ENCODE measurements at places on chromosomes 12 and 14. TPM values are rescaled to one million over a fixed set of nuclear protein-coding genes. Genes with fewer than 3 reads are reported as not detected.
A peak's percentile ranks its signal among the peaks of the same experiment; 100 is the strongest.

DNA sequence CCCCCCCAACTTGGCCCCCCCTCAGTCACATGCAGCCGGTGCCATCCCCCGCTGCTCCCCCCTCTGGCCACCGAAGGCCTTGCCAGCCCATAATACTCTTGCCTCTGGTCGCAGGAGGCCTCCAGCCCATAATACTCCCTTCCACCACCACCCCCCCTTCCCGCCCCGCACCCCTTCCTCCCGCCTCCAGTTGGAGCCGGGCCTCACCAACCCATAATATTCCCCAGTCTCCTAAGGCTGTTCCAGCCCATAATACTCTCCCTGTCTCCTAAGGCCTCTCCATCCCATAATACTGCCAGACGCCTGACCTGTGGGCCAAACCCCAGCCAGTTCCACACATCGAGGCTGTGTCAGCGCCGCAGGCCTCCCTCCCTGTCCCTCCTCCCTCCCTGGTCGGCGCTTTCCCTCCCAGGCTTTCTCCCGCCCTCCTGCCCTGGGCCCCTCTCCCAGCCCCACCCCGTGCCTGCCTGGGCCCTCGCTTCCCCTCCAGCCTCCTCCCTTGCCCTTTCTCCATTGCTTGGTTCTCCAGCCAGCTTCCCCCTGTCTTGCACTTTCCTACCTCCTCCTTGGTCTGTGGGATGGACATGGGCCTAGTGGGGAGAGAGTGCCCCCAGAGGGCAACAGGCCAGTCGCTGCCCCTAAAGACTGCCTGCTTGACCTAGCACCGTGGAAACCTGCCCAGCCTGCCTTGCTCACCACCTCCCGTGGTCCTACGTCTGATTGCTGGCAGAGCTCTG is 6.8 kb upstream of the CHD4 start:
- peak overlapping the region; percentile 97 for H3K27ac ChIP-seq
- no peaks in the 10 kb centered on the region for H3K36me3 ChIP-seq
- H3K4me3 ChIP-seq, result peak overlapping the region; percentile 35

- DNase-seq, result peak; percentile 69
- H3K4me3 ChIP-seq, result no peak overlapping the region
- no peak overlapping the region for H3K27ac ChIP-seq
- no peaks in the 10 kb centered on the region for H3K4me1 ChIP-seq
Observed at GRCh38 chr12:104201238-104202001, 14.2 kb upstream of the TXNRD1 start.

- H3K36me3 ChIP-seq, result no peaks in the 10 kb centered on the region
- no peaks in the 10 kb centered on the region for H3K27me3 ChIP-seq
- DNase-seq, result no peak
- H3K4me1 ChIP-seq, result no peaks in the 10 kb centered on the region
- H3K27ac ChIP-seq, result no peak overlapping the region
- H3K4me3 ChIP-seq, result no peak overlapping the region
Observed at GRCh38 chr12:126362493-126362892, 1297.3 kb downstream of the AACS start.

DNA sequence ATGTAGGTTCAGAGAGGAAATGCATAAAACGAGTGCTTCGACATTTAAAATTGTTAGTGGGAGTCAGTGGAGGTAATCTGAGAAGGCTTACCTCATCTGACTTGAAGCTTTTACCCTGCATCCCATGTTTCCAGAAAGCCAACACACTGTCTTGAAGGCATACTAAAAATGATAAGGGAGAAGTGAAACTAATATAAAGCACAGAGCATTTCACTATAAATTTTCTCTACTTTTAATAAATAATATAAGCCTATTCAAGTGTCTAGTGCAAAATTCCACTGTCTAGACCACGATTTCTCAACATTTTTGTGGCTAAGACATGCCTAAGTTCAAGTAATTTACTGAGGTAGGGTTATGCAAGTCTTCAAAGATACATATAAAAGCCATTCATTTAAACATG is 29.1 kb upstream of the CDKL1 start:
- no peaks in the 10 kb centered on the region for H3K4me1 ChIP-seq
- peaks cover 15% of the 10 kb centered on the region for H3K36me3 ChIP-seq
- no peaks in the 10 kb centered on the region for H3K27me3 ChIP-seq
- DNase-seq, result no peak
- H3K27ac ChIP-seq, result no peak overlapping the region

- no peaks in the 10 kb centered on the region for H3K4me1 ChIP-seq
- no peak for DNase-seq
- no peaks in the 10 kb centered on the region for H3K27me3 ChIP-seq
- H3K36me3 ChIP-seq, result no peaks in the 10 kb centered on the region
- H3K4me3 ChIP-seq, result no peak overlapping the region
- no peak overlapping the region for H3K27ac ChIP-seq
Observed at GRCh38 chr12:19574601-19575000, 135.3 kb downstream of the AEBP2 start.

SMCO2 gene
- not detected for total RNA-seq
